Activated CD4-positive, alpha-beta T cell treated with anti-CD3 and anti-CD28 coated beads, Interleukin-2, amount 10 ng/mL, durations not matched to agents 24 days and 14 days (primary cell): ENCODE measurements at places on chromosomes 4 and X. TPM values are rescaled to one million over a fixed set of nuclear protein-coding genes. Genes with fewer than 3 reads are reported as not detected.

GRCh38 chr4:75371915-75372314 is 142.3 kb downstream of the RCHY1 start:
- no peak overlapping the region for H3K27ac ChIP-seq
- H3K36me3 ChIP-seq: no peaks in the 10 kb centered on the region
- H3K27me3 ChIP-seq: no peaks in the 10 kb centered on the region
- no peak for DNase-seq
- no peak overlapping the region for H3K4me3 ChIP-seq

DNA sequence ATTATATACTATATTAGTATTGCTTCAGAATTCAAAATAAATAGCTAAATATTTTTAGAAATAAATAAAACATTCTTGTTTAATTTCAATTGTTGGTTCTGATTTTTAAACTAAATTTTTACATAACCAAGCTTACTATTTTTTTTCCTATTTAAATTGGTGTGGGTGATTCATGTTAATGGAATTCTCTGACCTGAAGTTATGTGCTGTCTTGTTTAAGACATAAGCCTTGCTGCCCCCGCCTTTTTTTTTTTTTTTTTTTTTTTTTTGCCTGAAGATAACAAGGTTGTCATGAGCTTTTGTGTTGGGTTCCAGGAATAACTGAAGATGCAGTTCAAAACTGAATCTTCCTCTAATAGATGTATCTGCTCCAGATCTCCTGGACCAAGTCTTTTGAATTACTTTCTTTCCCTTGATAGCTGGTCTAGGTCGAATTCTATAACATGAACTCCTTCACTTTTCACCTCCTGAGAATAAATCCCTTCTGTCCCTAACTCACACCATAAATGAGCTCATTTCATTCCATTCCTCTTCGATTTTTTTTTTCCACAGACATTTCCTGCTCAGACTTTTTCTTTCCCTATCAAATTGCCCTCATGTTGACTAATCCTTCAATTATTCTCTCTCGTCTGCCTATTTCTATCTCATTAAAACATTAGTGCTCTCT is 261.5 kb upstream of the FTHL17 start:
- no peaks in the 10 kb centered on the region for H3K4me1 ChIP-seq
- H3K27ac ChIP-seq: no peak overlapping the region
- no peak overlapping the region for H3K4me3 ChIP-seq
- no peaks in the 10 kb centered on the region for H3K36me3 ChIP-seq
- no peak for DNase-seq

CFAP299 gene
- not detected in 2 replicates for total RNA-seq

- H3K4me3 ChIP-seq: peak overlapping the region; percentile 51
- peak overlapping the region; percentile 87 for H3K27ac ChIP-seq
- H3K36me3 ChIP-seq: no peaks in the 10 kb centered on the region
- no peaks in the 10 kb centered on the region for H3K27me3 ChIP-seq
- DNase-seq: no peak
These were observed 519.2 kb upstream of the DIPK2B start for GRCh38 chrX:45719751-45720501.

DNA sequence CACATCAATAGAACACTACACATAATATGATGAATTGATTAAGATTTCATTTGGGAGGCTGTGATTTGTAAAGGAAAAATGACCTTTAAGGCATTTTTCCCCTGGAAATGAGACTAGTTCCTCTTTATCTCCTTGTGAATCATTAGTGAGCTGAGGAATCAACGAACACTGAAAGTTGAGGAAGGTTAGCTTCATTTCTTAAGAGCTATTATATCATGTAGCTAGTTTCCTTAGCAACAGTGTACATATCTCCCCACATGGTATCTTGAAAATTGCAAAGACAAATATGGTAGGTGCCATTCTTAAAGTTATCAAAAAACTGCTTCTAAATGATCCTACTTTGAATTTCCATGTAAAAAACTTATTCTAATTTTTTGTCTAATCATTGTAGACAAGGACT is 127.5 kb upstream of the NRK start:
- H3K36me3 ChIP-seq: no peaks in the 10 kb centered on the region
- H3K27me3 ChIP-seq: no peaks in the 10 kb centered on the region
- no peak for DNase-seq
- H3K4me3 ChIP-seq: no peak overlapping the region
- H3K27ac ChIP-seq: no peak overlapping the region

DNA sequence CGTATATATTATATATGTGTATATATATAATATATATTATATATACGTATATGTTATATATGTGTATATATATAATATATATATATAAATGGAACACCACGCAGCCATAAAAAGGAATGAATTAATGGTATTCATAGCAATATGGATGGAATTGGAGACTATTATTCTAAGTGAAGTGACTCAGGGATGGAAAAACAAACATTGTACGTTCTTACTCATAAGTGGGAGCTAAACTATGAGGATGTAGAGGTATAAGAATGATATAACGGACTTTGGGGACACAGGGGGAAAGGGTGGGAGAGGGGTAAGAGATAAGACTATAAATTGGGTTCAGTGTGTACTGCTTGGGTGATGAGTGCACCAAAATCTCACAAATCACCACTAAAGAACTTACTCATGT is 1388.9 kb downstream of the C4orf33 start:
- H3K36me3 ChIP-seq: no peaks in the 10 kb centered on the region
- DNase-seq: no peak
- H3K27me3 ChIP-seq: no peaks in the 10 kb centered on the region
- H3K27ac ChIP-seq: no peak overlapping the region
